ENCODE measurements at places on chromosomes 12 and 14.

- DNase-seq = no peak
These were observed 7.1 kb downstream of the IFNG-AS1 start for GRCh38 chr12:67996347-67996746.

- DNase-seq = no peak
These were observed 72.7 kb downstream of the RIN3 start for GRCh38 chr14:92585981-92586937.

- no peak for DNase-seq
These were observed 73.2 kb downstream of the CEP83 start for GRCh38 chr12:94386422-94386821.

DNA sequence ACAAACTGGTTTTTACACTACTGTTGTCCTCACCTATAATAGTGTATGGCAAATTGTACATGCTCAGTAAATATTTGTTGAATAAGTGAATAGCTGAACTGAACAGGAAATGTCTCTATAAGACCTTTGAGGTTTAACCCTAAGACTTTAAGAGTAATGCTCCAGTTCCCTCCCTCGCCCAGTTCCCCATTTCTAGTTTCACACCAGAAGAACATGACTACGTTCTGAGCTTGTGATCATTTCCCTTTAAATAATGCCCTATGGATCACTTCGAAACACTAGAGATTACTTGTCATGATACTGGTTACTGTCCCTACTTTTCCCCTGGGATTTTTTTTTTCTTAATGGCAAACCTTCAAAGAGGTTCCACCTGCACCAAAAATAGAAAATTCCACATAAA, 69.3 kb downstream of the PRKD1 start:
- no peak for DNase-seq

GRCh38 chr12:114735011-114735410, 51.0 kb upstream of the TBX3 start:
- no peak for DNase-seq

- peak; percentile 94 for DNase-seq
These were observed 613 bp downstream of the SRSF9 start for GRCh38 chr12:120468821-120469449.

DNA sequence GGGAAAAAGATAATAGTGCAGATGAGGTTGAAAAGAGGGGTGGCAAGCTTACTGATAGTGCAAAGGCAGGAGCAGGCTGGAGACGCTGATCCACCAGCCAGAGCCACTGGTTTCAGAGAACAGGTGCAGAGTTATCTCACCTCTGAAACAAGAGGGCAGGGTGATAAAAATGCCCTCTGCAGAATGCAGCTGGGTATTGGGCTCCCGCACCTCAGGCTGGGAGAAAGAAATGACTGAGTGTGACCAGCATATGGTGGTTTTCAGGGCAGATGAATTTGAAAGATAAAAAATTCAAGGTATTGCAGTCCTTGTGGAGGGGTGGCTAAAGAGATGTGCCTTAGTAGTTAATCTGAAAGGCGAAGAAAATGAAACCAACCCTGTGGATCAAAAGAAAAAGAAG, 2.9 kb upstream of the TMEM30B start:
- DNase-seq = no peak
